ENCODE measurements at places on chromosomes 5 and 9.

- no peak for DNase-seq
These were observed 109.9 kb upstream of the SLC1A3 start for GRCh38 chr5:36496471-36496870.

GRCh38 chr9:90124961-90125360 lies 517.7 kb downstream of the DIRAS2 start:
- DNase-seq: no peak

DNA sequence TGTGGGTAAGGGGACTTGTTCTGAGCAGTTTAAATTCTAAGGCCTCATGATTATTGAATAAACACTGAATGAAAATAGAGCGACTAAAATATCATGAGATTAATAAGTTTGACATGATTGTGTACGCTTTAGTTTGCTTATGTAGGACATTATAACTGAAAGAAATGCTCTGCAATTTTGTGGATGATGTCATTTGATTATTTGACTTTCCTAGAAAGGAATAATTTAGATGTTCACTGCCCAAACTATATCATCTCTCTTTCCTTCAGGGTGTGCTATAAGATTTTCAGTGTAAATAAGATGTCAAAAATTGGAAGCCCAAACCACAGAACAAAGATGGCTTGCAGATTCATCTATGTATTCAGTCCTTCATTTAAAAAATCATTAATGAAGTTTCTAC lies 115.7 kb upstream of the MTAP start:
- DNase-seq: no peak

GRCh38 chr5:154485096-154485491 lies 7.1 kb upstream of the HAND1 start:
- DNase-seq: no peak

GRCh38 chr9:109476642-109477257 lies 21.4 kb downstream of the PTPN3 start:
- peak; percentile 23 for DNase-seq

- peak; percentile 68 for DNase-seq
These were observed 4.0 kb upstream of the NIPSNAP3A start for GRCh38 chr9:104743376-104743985.

DNA sequence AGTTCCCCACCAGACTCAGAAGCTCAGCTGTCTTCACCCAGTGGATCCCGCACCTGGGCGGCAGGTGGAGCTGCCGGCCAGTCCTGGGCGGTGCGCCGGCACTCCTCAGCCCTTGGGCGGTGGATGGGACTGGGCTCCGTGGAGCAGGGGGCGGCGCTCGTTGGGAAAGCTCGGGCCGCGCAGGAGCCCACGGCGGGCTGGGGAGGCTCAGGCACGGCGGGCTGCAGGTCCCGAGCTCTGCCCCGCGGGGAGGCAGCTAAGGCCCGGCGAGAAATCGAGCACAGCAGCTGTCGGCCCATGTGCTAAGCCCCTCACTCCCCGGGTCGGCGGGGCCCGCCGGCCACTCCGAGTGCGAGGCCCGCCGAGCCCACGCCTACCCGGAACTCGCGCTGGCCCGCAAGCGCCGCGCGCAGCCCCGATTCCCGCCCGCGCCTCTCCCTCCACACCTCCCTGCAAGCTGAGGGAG lies 560.0 kb downstream of the BRINP1 start:
- no peak for DNase-seq

GRCh38 chr5:149674686-149675085 lies 55.4 kb upstream of the PPARGC1B start:
- DNase-seq: no peak

GRCh38 chr5:147763791-147764525 lies 18.6 kb downstream of the JAKMIP2 start:
- peak; percentile 15 for DNase-seq

GRCh38 chr5:31113666-31114350 lies 79.7 kb upstream of the CDH6 start:
- DNase-seq: no peak

GRCh38 chr9:91075279-91075678 lies 273.7 kb downstream of the SYK start:
- DNase-seq: no peak

DNA sequence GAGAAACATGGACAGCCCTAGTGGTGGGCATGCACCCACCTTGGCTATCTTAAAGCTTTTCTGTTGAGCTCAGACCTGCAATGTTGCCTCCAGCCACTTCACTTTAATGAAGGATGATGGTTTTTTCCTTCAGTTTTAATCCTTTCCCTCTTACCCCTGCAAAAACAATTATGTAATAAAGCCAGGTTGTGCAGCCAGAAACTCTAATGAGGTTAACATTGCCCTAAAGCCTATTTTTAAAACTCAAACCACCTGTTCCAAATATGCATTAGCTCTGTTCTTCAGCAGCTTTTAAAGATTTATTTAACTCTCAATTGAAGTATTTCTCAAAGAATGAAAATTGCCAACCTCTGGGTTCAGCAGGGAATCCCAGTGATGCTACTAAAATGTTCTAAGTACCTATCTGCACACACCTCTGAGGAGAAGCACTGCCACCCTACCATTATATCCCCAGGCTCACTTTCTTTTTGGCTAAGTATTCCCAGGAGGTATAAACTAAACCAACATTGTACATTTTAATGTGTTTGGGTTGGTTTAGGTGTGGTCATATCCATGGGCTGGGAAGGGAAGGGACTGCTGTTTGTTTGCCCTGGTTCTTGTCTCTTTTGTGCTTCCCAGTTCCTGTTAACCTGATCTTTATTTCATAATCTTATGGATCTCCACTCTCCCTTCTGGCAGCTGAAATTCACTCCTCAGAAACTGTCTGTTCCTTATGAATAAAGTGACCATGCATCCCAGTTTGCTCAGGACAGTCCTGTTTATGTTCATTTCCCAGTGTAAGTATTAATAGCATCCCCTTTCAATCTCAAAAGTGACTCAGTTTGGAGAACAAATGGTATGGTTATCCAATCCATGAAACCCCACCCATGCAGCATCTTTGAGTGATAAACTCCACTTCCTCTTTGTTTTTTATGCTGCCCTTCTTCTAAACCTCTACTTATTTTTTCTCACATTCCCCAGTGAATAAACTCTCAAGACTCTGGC lies 251.7 kb downstream of the RAB3C start:
- no peak for DNase-seq

DNA sequence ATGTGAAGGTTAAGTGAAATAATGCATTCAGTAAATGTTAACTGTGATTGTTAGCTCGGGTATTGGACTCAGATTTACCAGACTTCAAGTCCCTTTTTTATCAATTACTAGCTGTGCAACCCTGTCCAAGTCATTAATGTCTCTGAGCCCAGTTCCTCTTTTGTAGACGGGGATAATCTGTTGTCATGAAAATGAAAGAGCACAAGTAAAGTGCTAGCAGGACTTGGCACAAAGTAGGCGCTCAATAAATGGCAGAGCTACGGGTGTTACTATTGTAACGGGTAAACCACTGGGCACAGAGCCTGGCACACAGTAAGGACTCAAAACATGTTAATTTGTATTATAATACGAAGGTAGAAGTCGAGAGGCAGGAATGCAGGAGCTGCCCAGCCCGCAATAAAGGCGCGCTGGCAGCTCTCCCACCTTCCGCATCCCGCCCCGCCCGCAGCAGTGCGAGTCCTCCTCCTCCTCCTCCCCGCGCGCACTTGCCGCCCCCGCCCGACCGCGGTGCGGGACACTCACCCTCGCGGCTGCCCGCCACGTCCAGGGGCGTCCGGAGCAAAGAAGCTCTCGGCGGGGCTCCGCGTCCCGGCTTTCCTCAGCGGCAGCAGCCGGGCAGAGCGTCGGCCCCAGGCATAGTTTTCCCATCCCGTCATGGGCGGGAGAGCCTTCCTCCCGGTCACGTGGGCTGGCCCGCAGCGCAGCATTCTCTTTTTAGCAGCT lies at the start of gene C1QTNF2:
C1QTNF2 (minus strand) TSS at position 637 of the 723 bp plus-strand sequence. CDS start 15,615 bp downstream, outside the sequence.
- no peak for DNase-seq

- DNase-seq: no peak
These were observed 423.3 kb downstream of the TLE1 start for GRCh38 chr9:81266086-81266485.

- DNase-seq: no peak
These were observed 249.8 kb upstream of the PRDM9 start for GRCh38 chr5:23257656-23258055.

- DNase-seq: no peak
These were observed 49.4 kb upstream of the ZBTB43 start for GRCh38 chr9:126755317-126755875.

DNA sequence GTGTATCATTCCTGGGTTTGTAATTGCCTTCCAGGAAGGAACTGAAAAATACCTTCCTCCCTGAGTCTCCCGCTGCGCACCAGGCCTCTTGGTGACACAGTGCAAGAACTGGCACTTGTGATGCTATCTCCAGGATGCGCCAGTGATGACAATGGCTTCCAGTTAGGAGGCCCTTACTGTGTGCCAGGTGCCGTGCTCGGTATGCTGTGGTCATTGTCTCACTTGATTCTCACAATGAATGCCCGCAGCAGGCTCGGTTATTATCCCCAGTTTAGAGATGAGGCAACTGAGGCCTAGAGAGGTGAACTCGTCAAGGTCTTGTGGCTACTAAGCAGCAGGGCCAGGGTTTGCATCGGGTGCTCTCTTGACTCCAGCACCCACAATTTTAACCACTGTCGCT lies 31.5 kb upstream of the SLC2A8 start:
- no peak for DNase-seq

DNA sequence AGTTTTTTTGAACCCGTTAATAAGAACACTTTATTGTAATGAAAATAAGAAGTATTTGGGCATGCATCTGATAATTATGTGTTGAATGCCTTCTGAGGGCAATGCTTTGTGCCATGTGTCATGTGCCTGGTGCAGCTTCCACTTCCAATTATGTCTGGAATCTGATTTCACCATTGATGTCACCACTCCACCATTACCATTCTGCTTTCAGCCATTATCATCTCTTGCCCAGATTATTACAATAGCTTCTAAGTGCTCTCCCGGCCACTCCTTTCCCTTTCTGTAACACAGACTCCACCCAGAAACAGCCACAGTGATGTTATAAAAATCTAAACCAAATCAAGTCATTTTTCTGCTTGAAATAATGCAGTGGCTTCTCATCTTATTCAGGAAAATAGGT lies 171.7 kb downstream of the C9orf152 start:
- DNase-seq: no peak

GRCh38 chr9:2427120-2427891 lies 194.3 kb upstream of the VLDLR start:
- DNase-seq: no peak

DNA sequence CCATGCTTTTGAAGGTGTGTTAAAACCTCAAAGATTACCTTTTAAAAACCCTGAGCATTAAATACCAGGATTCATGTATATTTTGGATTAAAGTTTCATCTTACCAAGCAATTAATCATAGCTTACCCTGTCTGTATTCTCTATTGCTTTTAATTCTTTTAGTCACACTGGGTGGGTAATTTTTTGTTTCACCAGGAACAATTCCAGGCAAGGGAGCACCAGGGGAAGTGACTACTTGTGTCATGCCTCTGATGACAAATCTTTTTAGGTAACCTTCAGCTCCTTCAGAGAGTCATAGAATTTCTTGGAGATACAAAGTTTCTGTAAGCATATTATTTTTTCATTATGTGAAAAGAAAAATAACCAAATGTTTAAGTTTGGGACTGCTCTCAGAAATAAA lies 33.4 kb upstream of the ANXA1 start:
- no peak for DNase-seq

DNA sequence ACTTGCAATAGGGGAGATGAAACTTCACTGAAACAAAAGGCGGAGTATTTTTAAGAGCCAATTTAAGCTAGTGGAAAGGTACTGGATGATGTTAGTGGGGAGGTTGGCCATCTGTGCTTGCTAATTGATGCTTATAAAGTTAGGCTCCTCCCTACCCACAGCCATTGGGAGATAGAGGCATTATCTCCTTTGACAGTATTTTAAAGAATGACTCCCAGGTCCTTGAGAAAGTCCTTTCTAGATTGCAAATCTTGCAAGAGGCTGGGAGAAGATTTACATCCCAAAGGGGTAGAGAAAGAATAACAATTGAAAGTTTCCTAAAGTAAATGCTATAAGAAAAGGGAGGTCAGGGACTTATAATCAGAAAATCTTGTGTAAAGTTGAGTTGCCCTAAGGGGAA lies 282.6 kb downstream of the BRINP1 start:
- DNase-seq: no peak

DNA sequence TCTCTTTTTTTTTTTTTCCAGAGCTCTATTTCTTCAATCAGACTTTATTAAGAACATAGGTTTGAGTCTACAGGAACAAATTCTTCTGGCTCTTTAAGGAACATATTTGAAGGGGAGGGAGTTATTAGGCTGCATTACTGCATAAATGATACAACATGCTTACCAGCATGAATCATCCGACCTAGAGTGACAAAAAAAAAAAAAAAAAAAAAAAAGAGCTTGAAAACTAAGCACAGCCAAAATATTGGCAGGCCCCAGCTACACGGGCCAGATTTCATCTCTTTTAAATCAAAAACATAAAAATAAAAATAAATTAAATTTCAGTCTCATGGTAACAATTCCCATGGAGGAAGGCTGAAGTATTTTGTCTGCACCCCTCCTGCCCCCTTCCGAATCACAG lies 26.3 kb downstream of the MSX2 start:
- no peak for DNase-seq

DNA sequence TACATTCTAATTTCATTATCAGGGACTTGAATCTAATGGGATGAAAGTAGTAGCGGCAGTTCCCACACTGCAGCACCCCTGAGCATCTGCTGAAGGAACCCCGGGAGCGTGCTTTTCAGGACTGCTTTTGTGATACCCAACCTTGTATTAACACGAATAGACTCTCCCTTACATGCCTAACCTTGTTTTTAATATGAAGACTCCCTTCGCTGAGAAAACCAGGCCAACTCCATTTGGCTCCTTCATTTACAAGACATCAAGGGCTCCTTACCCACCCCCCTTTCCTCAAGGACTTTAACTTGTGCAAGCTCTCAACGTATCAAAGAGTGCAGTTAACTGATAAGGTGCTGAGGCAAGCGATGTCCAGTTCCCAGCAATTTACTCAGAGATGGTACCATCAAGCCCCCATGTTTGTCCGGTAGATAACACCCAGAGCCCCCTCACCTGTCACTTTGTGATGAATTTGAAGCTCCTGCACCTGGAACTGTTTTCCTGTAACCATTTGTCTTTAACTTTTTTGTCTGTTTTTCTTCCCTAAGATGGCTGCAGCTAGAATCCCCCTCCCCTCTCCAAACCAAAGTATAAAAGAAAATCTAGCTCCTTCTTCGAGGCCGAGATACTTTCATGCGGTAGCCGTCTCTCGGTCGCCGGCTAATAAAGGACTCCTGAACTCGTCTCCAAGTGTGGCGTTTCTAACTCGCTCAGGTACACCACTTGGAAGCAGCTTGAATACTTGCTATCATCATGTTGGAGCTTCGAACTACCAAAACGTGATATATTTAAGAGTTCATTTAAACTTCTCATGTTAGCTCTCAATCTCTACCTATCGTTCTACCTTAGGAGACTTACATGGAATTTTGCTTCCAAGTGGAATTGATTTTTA lies 10.7 kb downstream of the HNRNPH1 start:
- no peak for DNase-seq

GRCh38 chr5:72474516-72474915 lies 32.7 kb downstream of the ZNF366 start:
- DNase-seq: no peak

DNA sequence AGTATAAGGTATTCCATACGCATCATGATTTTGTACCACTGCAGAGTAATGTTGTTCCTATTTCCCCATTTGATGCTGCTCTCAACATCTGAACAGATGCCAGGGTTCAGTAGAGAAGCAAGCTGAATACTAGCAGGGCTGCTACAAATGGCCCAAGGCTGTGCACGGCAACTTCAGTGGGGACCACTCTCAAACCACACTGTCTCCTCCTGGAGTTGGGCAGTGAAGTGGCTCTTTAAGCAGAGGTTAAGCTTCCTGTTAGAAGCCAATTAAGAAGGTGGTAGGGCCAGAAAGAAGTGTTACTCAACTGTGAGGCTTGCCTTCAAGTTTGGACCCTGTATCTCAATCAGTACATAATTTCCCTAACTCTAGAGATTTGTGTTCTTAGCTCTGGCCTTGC lies 32.0 kb downstream of the TMEM245 start:
- DNase-seq: no peak
